ENCODE measurements at places on chromosomes 6 and 20.

DNA sequence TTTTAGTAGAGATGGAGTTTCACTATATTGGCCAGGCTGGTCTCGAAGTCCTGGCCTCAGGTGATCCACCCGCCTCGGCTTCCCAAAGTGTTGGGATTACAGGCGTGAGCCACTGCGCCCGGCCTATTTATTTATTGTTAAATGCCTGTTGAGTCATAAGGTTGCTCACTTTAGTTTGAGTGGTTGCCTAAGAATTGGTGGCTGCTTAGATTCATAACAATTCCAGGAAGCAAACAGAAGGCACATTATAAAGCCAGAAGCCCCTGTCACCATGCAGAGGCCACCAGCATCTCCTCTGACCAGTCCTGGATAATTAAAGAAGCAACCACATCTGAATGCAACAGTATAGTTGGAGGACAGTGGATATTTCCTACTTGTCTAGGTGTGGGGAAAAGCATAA lies 24.0 kb upstream of the ARMH2 start:
- no peak for DNase-seq

DNA sequence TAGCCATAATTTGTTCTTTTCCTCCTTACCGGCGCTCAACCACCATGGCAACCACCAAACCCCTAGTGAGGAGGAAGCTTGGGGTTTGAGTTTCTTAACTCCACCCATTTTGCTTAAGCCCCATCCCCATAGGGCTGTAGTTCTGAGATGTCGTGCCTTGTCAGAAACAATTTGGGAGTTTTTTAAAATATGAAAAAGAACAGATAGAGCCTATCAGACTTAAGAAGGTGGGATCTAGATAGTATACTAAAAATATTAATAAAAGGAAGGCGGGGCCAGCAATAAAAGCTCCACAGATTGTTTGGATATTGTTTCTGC lies 5.6 kb downstream of the BRD2 start:
- DNase-seq = no peak

DNA sequence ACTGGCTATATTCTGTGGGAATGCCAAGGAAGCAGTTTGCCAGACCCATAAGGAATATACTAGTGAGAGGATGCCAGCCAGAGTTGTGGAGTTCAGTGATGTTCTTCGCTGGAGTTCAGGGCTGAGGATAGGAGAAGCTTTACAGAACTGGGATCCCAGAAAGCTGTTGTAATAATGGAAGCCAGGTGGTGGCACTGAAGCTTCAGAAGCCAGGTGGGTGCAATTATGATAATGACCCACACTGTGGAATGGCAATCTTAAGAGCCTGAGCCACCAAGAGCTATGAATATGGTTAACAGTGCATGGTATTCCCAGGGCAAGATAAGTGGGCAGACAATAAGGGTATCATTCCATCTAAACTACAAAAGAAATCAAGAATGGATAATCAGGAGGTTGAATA lies 25.1 kb upstream of the ENPP1 start:
- DNase-seq = no peak

DNA sequence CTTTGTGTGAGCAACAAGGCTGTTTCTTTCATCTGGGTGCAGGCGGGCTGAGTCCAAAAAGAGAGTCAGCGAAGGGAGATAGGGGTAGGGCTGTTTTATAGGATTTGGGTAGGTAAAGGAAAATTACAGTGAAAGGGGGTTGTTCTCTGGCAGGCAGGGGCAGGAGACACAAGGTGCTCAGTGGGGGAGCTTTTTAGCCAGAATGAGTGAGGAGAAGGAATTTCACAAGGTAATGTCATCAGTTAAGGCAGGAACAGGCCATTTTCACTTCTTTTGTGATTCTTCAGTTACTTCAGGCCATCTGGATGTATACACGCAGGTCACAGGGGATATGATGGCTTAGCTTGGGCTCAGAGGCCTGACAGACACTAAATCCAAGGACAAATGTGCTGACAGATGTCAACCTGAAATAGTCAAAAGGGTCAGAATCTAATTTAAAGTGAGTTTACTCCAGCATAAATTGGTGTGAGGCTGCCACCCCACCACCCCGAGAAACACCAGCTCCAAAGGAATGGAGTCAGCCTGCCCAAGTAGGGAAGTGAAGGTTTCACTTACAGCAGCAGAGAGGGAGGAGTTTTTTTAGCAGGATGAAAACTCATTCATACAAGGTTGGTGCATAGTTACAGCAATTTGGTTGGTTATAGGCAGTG lies 560.0 kb upstream of the CDH4 start:
- DNase-seq = no peak

- DNase-seq = no peak
Observed at GRCh38 chr6:139010674-139011073, 17.9 kb upstream of the ABRACL start.

GRCh38 chr6:51098791-51099190 lies 280.1 kb downstream of the TFAP2B start:
- no peak for DNase-seq

GRCh38 chr20:56343861-56344381 lies 14.9 kb upstream of the FAM210B start:
- DNase-seq = peak; percentile 22

DNA sequence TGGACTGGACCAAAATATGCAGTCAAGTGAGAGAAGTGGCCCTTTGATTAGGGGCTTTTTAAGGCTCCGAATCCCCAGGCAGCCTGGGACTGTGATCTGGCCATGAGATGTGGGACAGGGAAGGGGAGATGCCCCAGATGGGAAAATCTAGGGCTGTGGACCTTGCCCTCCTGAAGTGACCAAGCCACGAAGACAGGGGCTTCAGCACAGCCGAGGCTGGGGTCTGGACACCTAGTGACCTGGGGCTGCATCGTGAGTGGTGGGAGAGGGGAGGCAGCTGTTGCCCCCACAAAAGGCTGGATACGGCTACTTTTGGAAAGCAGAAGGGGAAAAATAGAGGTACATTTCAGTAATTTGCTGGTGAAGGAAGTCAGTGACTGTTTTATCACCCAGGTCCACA lies 139.5 kb upstream of the SLC24A3 start:
- no peak for DNase-seq

GRCh38 chr20:14245368-14245970 lies 91.9 kb downstream of the FLRT3 start:
- no peak for DNase-seq

DNA sequence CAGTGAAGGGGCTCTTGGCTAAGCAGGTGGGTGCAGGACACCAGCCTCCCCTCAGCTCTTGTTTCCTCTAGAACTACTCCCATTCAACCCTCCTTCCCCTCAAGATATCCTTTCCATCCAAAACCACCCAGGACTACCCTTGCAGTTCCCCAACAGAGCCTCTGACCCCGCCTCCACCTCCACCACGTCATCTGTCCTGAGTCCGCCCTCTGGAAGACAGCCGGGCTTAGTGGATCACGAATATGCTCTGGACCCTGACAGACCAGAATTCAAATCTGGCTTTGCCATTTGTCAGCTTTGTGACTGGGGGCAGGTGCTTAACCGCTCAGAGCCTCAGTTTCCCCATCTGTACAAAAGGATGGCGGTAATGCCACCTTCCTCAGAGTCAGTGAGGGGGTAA lies 31.4 kb downstream of the TFEB start:
- no peak for DNase-seq

- DNase-seq = no peak
Observed at GRCh38 chr6:169289619-169290339, 36.1 kb upstream of the THBS2 start.

- no peak for DNase-seq
Observed at GRCh38 chr6:20180935-20181334, 31.3 kb downstream of the MBOAT1 start.

Measured in stimulated activated CD4-positive, alpha-beta T cell treated with anti-CD3 and anti-CD28 coated beads, Interleukin-15, amount 100 ng/mL, for 1 hour (primary cell).